Stimulated activated CD4-positive, alpha-beta T cell treated with anti-CD3 and anti-CD28 coated beads, Interleukin-1b, Interleukin-23, amount 100 ng/mL, for 1 hour (primary cell): ENCODE measurements at places on chromosomes 6 and 20.

- DNase-seq = no peak
These were observed 103.6 kb downstream of the PDE7B start for GRCh38 chr6:135955099-135955498.

GRCh38 chr20:54450207-54450606, 25.2 kb upstream of the DOK5 start:
- DNase-seq = no peak

GRCh38 chr20:37866051-37866450, 36.9 kb upstream of the VSTM2L start:
- DNase-seq = no peak

DNA sequence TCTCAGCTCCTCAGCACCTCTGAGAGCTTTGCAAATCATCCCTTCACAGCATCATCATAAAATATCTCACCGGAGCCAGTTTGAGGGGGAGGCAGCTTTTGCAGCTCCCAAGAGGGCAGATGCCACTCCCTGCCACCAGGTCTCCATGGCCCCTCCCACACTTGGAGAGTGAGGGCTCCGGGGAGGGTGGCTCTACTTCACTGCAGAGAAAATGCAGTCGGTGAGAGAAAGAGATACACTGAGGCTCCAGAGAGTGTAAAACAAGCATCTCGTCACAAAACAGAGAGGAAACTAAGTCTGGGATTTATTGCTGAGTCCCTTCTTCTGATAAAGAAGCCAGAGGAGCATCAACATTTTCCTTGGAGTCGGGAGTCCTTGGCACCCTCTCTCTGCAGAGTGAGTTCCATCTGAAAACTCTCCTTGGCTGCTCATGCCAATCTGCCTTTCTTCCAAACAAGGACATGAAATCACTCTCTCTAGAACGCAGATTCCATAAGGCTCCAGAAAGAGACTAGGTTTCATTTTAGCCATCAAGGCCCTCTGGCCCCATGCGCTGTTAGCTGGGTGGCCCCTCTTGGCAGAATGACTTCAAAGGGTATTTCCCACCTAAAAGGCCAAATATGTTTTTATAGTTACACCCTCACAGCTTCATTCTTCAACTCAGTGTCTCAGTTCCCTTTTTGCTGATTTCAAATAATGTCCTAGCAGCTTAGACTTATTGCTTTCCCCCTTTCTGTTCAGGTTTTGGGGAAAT, 70.6 kb upstream of the F13A1 start:
- DNase-seq = no peak

- no peak for DNase-seq
These were observed 41.6 kb upstream of the IYD start for GRCh38 chr6:150327117-150327774.

- DNase-seq = no peak
These were observed 30.4 kb upstream of the HIVEP2 start for GRCh38 chr6:142975365-142975764.
